Chondrocyte (in vitro differentiated cells): ENCODE measurements at places on chromosomes 6 and 20.

- no peak overlapping the region for H3K4me3 ChIP-seq
- no peaks in the 10 kb centered on the region for H3K27me3 ChIP-seq
- no peaks in the 10 kb centered on the region for H3K36me3 ChIP-seq
- DNase-seq = no peak
These were observed 281.0 kb upstream of the EYS start for GRCh38 chr6:65988006-65988405.

- no peak for DNase-seq
- H3K27ac ChIP-seq = peak overlapping the region; percentile 32
- no peak overlapping the region for H3K4me3 ChIP-seq
- H3K36me3 ChIP-seq = peaks cover 42% of the 10 kb centered on the region
These were observed 30.6 kb downstream of the MOCS1 start for GRCh38 chr6:39903656-39904055.

DNA sequence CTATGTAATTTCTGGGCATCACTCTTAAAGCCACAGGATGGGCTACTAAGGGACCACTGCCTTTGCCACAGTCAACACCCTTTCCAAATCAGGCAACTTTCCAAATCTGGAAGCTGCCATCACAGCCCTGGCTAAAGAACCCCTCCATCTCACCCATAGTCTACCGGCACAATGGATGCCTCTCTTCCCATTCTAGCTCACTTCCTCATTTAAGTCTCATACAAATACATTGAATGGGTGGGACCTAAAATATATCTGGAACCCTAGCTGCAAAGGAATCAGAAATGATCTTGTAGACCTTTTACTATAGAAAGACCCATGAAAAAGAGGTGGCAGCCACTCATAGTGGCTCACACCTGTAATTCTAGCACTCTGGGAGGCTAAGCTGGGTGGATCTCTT is 3.3 kb upstream of the TREML4 start:
- peaks cover 3% of the 10 kb centered on the region for H3K36me3 ChIP-seq
- H3K27me3 ChIP-seq = peaks cover 47% of the 10 kb centered on the region
- H3K27ac ChIP-seq = no peak overlapping the region

DNA sequence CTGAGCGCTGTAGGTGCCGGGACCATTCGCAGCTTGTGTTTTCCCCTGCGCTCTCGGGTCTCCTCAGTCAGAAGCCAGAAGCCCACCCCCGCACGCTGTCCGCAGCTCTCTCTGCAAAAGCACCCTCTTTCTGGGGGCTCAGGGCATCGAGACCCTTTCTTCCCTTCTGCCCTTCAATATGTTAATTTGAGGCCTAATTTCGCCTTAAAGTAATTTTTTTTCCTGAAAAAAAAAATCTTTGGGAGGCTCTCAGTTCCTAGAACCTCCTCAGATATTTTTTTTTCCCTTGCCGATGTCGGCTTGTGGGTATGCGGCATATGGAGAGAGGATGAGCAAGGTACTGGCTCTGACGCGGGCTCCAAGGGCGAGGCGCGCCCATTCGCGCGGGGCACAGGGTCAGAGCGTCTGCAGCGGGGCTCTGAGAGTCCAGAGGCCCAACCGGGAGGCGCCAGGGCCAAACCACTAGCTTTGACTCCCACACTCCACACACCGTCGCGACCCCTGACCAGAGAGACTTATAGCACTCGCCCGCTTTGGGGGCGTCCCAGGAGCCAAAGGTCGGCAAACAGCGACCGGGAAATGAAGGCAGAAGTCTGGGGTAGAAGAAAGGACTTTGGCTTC is 893 bp downstream of the PRDM13 start:
- peaks cover 15% of the 10 kb centered on the region for H3K4me1 ChIP-seq
- H3K27ac ChIP-seq = no peak overlapping the region
- H3K36me3 ChIP-seq = peaks cover 2% of the 10 kb centered on the region
- no peak for DNase-seq
- no peak overlapping the region for H3K4me3 ChIP-seq

- no peaks in the 10 kb centered on the region for H3K4me1 ChIP-seq
- no peak for DNase-seq
- H3K4me3 ChIP-seq = no peak overlapping the region
- H3K27ac ChIP-seq = no peak overlapping the region
These were observed 16.7 kb upstream of the B3GAT2 start for GRCh38 chr6:70973604-70974003.

DNA sequence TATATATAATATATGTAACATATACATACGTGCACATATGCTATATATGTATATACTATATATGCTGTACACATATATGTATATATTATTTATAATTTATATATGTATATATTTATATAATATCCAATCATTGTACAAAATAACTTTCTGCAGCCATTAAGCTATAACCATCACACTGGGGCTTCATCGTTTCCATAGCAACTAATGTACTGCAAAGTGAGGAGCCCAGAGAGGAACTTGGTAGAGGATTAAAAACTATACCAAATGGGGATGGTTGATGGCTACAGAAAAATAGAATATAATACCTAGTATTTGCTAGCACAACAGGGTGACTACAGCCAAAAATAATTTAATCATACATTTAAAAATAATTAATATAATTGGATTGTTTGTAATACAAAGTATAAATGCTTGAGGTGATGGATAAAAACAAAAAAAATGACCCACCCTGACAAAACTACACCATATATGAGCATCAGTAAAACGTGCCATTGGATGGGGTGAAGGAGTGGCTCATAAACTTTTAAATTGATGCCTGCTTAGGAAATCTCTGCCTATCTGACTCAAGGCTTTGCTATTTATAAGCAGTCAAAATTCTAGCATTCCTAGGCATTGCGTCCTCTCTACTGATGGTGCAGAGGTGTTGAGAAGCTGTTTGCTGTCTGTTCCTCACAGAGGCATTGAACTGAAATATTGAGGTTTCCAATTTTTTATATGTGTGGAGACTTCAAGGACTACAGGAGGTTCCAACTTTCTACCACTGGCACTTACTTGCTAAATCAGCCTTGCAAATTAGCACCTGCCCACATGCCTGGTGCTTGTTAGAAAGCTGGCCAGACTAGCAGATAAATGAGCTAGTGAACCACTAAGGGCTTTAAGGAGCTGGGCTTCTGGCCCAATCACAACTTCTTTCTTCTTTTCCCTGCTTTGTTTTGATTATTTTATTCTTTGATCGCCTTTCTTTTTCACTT is 190.1 kb downstream of the SCP2D1 start:
- no peak for DNase-seq
- no peak overlapping the region for H3K4me3 ChIP-seq
- H3K36me3 ChIP-seq = no peaks in the 10 kb centered on the region
- no peaks in the 10 kb centered on the region for H3K4me1 ChIP-seq
- no peak overlapping the region for H3K27ac ChIP-seq

- H3K36me3 ChIP-seq = peaks cover 31% of the 10 kb centered on the region
- no peaks in the 10 kb centered on the region for H3K27me3 ChIP-seq
- H3K27ac ChIP-seq = no peak overlapping the region
- no peak overlapping the region for H3K4me3 ChIP-seq
- peaks cover 16% of the 10 kb centered on the region for H3K4me1 ChIP-seq
These were observed 101.6 kb downstream of the RAMACL start for GRCh38 chr6:166484863-166485262.

- peaks cover 33% of the 10 kb centered on the region for H3K36me3 ChIP-seq
- H3K4me3 ChIP-seq = no peak overlapping the region
- no peak for DNase-seq
- no peaks in the 10 kb centered on the region for H3K27me3 ChIP-seq
- H3K4me1 ChIP-seq = no peaks in the 10 kb centered on the region
- H3K27ac ChIP-seq = no peak overlapping the region
These were observed 153.0 kb downstream of the REV3L start for GRCh38 chr6:111329882-111330633.
